ENCODE measurements at places on chromosomes 2 and 18. TPM values are rescaled to one million over a fixed set of nuclear protein-coding genes. Genes with fewer than 3 reads are reported as not detected.

DNA sequence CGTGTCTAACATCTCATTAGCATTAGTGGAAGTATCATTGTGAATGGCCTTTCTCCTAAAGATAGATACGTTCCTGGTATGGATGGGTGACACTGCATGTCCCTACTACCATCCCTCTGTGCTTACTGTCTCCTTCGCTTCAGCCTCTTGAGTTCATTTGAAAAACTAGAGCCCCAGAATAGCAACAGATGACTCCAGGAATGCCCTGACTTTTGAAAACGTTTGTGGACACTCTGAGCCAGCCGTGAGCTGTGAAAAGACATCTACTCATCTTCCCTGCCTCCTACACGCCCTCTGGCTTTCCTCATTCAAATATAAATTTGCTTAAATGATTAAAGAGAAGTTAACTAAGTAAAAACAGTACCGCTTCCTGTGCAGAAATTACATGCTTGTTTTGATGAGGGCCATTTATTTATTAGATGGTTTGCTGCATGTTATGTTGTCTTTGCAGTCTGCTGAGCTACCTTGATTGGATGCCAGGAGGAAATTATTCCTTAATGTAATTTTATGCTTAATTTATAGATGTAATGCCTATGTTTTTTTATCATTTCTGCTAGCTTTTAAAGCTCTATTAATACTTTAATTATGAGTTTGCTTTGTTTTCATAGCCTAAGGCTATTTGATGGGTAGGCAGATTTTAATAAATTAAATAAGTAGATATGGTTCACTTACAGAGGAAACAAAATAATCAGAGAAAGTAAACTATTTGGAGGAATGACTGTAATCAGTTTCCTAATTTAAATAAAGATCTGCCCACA, 32.1 kb upstream of the MYO3B start:
- no peak for DNase-seq

- DNase-seq = no peak
Measured at GRCh38 chr2:162839419-162839818, 852 bp upstream of the KCNH7 start.

- no peak for DNase-seq
Measured at GRCh38 chr2:126910637-126911036, 11.9 kb downstream of the TEX51 start.

DNA sequence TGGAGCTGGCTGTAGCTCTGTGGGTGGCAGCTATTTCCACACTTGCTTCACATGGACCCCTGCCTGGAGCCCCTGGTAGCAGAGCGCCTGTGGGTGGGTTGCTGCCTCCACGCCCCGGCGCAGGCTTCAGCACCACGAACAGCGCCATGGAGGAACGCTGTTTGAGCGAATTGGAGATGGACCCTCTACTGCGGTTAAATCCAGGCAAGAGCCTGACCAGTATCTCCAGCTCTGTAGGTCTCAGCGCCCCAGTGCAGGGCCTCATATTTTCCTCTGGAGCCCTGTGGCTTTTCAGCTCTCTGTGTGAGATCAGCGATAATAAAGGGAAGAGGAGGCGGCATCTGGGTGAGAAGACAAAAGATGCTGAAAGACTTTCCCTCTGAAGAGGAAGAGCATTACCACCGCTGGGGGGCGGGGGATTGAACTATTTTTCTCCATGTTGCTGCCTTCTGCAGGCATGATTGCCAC, 12.0 kb downstream of the ONECUT2 start:
- no peak for DNase-seq

DNA sequence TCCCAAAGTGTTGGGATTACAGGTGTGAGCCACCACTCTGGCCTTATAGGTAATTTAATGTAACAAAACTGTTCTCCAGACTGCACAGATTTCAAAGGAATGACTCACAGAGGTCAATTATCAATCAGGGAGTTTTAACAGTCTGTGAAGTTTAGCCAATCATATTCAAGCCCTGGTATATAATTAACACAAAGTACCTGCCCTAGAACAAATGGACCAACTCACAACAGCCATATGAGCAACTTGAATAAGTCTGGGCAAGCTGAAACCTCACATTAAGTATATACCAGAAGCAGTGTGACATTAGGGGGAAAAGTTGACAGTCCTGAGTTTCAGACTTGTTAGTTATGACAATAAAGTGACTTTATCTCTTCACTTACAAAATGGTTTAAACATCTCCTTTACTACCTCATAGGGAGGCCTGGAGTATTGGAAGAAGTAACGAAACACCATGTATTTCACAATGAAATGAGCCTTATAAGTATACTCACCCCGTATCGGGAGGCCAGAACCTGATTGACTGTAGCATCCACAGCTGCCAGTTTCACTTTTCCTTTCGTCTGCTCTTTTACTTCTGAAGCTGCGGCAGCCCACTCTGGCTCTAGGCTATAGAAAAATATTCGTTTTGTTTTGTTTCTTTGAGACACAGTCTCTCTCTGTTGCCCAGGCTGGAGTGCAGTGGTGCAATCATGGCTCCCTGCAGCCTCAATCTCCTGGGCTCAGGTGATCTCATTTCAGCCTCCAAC, 22.2 kb downstream of the PDIA6 start:
- DNase-seq = no peak

DNA sequence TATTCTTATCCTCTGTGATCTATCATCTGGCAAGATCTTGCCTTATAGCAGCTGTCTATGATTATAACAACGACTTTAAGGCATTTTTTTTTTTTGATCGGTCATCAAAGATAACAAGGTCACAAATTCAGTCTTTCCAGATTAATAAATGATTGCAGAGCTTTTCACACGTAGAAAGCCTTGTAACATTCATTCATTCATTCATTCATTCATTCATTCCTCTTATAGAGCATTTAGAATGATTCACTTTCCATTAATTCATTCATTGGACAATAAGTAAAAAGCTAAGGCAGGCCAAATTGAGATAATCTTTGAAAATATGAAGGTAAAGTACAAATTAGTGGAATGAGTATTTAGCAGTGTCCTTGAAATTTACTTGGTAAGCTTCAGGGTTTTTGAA, 223.7 kb downstream of the NUP35 start:
- DNase-seq = no peak

GRCh38 chr2:45172760-45173392, 163.6 kb upstream of the SIX2 start:
- no peak for DNase-seq

- no peak for DNase-seq
Measured at GRCh38 chr18:63106727-63107126, 212.8 kb downstream of the BCL2 start.

- DNase-seq = no peak
Measured at GRCh38 chr2:209913786-209914345, 88.6 kb upstream of the RPE start.

DNA sequence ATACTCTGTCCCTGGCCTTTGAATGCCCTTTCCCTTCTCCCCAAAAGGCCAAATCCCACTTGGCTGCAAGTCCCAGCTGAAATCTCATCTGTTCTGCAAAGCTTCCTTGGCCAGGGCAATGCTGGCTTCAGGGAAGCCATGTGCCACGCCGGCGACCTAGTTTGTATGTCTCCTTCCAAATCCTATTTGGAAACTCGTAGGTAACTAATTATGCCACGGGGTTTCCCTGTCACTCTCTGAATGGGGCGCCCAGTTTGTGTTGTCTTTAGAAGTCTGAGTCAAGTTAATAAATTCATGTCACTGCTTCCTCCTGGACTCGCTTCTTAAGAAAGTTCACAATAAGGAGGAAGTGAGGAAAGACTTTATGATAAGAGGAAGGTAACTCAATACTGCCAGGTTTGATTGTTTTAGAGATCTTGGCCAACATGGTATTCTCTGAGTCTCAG, 19.1 kb downstream of the FHL2 start:
- DNase-seq = no peak

DNA sequence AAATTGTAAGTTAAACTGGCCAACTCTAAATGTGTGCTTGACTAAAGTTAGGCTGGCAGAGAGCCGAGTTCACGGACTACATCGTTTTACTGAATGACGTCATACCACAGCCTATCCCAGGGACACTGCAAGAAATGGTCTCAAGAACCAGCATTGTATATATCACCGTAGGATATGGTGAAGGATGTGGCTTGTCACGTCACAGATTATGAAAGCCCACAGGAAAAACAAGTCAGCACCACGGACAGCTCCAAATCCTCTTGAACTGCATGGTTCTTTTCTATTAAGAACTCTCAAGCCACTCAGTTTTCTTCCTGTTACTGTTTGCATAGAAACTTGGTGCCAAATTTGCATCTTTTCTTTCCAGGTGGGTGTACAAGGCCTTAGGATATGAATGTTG, 85.1 kb upstream of the ACAA2 start:
- peak; percentile 58 for DNase-seq

GRCh38 chr2:231621051-231621879, 28.6 kb downstream of the TEX44 start:
- no peak for DNase-seq

- no peak for DNase-seq
Measured at GRCh38 chr18:50649821-50650220, 89.9 kb downstream of the MAPK4 start.

DNA sequence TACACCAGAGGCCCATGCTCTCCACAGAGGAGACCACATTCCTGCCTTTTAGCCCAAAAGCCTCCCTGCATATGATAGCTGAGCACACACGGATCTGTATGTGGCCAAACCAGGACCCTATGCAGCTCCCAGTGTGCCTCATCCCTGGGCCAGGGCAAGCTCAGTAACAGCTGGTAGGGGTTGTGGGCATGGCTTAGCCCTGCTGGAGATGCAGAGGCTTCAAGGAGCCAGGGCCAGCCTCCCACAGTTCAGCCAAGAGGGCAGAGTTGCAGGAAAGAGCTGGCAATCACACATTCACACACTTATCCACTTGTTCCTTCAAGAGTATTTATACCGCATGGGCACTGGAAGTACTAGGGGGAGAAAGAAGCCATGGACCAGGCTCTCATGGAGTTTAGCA, 1.6 kb upstream of the LIMS2 start:
- no peak for DNase-seq

- DNase-seq = no peak
Measured at GRCh38 chr18:2822213-2822921, 24.4 kb upstream of the EMILIN2 start.

GRCh38 chr2:70726947-70727725, 40.9 kb downstream of the ADD2 start:
- DNase-seq = peak; percentile 94

DNA sequence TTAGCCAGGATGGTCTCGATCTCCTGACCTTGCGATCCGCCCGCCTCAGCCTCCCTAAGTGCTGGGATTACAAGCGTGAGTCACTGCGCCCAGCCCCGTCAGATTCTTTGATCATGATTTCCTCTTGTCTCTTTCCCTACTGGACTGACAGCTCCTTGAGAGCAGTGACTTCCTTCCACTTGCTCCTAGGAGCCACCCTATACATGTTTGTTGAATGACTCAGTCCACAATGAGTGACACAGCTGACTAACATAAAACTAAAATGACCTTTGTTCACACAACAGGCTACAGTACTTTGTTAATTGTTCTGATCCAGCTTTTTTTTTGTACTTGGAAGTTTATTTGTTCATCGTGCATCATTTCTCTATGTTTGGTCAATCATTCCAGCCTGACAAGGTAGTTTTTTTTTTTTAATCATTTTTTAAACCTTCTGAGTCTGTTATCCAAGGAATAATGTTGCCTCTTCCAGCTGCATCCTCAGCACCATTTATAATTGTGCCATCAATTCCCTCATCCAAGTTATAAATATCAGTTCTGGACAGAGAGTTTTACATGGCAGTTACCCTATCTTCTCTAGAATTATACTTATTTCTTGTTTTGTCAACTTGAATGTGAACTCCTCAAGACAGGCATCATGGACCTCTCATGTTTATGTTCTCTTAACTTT, 42.9 kb upstream of the TUBA3E start:
- DNase-seq = peak; percentile 97

DNA sequence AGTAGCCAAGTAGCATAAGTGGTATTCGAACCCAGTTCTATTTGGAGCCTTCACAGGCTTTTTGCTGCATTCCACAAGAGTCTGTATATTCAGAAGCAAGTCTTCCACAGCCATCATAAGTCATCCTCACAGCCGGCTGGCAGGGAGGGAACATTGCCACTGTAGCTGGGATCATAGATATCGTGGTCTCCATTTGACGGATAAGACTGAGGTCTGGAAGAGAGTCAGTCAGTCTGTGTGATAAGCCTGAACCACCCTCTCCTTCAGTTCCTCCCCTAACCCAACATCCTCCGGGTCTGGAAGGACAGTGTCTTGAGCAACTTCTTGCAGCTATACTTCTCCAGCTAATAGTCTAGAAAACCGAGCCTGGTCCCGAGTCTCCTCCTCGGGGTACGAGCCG, 17.0 kb upstream of the C1QL2 start:
- no peak for DNase-seq

GRCh38 chr2:29747786-29748470, 173.5 kb downstream of the ALK start:
- DNase-seq = peak; percentile 99

DNA sequence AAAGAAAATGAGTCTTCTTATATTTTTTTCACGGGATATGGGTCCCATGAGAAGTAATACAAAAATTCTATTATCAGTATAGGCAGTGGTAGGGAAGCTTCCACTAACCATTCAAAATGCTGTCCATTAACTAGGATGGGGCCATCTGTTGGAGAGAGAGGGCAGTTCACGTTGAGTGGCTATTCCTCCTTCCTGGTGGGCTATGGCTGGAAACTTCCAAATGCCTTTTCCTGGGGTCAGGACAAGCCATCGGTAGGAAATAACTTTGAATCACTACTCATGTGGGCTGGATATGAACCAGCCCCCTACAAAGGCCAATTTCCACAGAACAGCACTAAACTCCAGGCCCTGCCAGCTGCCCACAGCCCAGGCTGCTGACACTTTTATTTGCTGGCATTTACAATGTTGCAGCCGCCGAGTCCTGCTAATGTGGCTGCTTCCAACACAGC, 156.1 kb upstream of the HNRNPA3 start:
- no peak for DNase-seq

DNA sequence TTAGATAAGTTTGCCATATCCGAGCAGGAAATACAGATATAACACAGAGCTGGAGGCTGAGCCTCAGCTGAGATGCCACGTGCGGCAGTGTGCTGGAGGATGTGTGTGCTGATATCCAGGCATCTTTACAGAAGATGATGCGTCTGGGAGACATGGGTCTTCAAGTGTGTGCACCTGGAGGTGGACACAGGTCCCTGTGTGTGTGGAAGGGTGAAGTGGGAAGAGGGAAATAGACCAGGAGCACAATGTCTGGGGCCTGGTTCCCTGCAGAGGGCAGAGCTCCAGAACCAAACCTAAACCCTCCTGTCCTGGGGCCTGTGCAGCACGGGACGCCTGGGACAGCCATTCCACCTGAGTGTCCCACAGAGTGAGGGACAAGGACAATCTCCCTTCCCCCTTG, 180.3 kb upstream of the RAB12 start:
- DNase-seq = no peak

GRCh38 chr2:181554061-181554830, 97.1 kb downstream of the ITGA4 start:
- no peak for DNase-seq

C2orf72 gene
- 2.6 TPM for total RNA-seq

PREPL gene
- total RNA-seq = 53.9 TPM

MAP3K20 gene
- total RNA-seq = 51.4 TPM

AQP12B gene
- total RNA-seq = not detected

PNO1 gene
- 64.0 TPM for total RNA-seq

PDE11A gene
- total RNA-seq = 0.91 TPM

STK11IP gene
- 15.4 TPM for total RNA-seq

RSAD2 gene
- 2.8 TPM for total RNA-seq

TFCP2L1 gene
- total RNA-seq = 0.26 TPM

RTP5 gene
- not detected for total RNA-seq

EFEMP1 gene
- 12.3 TPM for total RNA-seq
